ENCODE measurements at places on chromosomes 5 and 9.

DNA sequence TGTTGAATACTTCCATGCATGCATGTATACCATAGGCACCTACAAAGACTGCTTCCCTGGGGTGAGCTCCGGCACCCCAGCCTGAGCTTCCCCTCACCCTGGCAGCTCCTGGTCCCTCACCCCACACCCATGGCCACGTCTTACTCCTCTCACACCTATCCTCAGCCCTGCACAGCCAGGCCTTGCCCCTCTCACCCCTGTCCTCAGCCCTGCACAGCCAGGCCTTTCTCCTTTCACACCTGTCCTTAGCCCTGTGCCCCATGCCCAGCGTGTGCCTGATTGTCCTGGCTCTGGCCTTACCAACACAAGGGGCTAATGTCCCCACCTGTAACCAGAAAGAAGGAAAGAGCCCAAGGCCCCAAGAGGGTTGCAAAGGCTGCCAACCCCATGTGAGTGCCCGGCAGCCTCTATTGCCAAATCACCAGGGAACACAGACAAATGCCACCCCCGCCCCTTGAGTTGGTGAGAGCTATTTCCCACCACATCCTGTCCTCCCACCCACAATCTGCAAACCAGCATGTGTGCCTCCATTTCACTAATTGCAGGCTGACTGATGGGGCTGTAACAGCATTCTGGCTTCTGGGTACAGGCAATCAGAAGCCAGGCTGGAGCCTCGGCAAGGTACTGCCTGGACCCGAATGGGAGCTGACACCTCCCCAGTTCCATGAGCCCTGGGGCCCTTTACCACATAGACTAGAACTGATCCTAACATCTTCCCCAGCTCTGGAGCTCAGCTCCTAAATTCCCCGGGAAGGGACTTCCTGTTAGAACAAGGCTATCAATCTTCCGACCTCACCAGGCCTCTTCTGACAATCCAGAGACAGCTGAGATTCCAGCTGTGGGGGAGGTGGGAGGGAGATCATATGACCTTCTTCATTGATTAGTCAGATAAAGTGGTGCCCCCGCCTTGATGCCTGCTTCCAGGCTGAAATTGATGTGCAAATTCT, 78.2 kb downstream of the FAM114A2 start:
- no peaks in the 10 kb centered on the region for H3K36me3 ChIP-seq
- H3K4me3 ChIP-seq = no peak overlapping the region
- DNase-seq = no peak

DNA sequence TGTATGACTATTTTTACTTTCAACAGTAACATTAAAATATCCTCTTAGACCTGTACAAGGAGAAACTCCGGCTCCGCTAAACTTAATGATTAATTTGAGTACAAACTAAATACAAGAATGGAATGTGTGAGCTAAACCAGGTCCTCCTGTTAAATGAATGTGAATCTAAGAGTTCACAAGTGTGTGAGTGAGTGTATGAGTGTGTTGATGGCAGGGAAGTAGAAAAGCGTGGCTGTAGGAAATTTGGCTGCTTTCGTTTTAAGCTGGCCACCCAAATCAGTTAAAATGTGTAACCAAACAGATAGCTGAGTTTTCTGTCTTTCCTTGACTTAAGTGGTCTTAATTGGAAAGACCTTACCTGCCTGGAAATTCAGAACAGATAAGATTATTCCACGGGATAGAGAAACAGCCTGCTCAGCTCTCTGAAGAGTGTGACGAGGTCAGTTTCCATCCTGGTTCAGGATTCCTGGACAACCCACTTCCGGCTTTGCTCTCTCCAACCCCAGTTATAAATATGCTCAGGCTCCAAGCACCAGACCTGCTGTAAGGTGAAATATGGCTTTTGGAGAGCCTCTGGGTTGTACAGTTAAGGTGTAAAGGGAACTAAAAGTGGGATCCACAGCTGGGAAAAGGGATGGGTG, 908.6 kb upstream of the EDIL3 start:
- H3K36me3 ChIP-seq = no peaks in the 10 kb centered on the region
- H3K27ac ChIP-seq = no peak overlapping the region
- no peak overlapping the region for H3K4me3 ChIP-seq
- no peaks in the 10 kb centered on the region for H3K27me3 ChIP-seq

DNA sequence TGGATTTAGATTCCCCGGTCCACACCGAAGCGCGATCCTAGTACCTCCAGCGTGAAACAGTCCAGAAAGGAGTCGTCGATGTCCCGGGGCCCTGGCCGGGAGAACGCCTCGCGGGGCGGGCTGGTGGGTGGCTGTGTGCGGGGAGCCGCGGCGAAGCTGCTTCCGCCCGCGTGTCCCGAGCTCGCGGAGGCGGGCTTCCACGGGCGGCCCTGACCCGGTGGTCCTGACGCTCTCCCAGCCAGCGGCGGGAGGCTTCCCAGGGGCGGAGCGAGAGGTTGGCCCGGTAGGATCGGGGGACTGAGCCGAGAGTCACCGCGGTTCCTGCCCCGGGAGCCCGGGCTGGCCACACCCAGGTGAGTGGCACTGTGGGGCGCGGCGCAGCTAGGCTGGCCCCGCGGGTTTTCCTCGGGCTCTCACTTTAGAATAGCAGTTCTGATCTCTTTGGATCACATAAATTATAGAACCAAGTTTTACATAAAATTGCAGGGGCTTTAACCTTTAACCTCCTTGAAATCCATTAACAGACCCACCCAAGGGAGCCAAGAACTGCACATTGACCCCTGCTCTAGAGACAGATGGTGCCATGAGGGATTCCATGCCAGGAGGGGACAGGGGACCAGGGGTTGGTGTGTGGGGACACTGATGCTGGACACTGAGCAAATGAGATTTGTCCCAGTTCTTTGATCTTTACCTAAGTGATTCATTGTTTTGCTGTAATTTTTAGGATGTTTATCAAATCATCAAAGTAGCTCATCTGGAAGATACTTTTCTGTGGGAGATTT, 29.2 kb upstream of the IL31RA start:
- H3K36me3 ChIP-seq = no peaks in the 10 kb centered on the region
- H3K27ac ChIP-seq = no peak overlapping the region
- peaks cover 4% of the 10 kb centered on the region for H3K4me1 ChIP-seq
- no peak for DNase-seq
- peaks cover 17% of the 10 kb centered on the region for H3K27me3 ChIP-seq

DNA sequence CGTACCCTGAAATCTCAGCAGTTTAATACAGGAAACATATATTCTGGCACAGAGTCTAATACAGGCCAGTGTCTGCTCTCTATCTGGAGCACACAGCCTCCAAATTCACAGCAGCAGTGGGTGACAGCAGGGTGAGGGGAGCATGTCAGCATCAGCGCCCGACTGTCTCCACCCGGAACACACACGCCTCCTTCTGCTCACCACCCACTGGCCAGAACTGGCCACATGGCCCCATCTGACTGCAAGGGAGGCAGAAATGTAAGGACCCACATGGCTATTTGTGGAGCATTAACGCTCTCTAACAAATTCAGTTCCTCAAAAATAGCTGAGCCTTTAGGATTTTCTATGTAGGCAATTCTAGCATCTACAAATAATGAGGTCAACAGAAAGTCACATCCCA, 24.6 kb downstream of the UBE2QL1 start:
- H3K27me3 ChIP-seq = no peaks in the 10 kb centered on the region
- no peaks in the 10 kb centered on the region for H3K36me3 ChIP-seq
- no peak overlapping the region for H3K4me3 ChIP-seq
- H3K27ac ChIP-seq = no peak overlapping the region

- no peaks in the 10 kb centered on the region for H3K27me3 ChIP-seq
- no peaks in the 10 kb centered on the region for H3K36me3 ChIP-seq
- H3K27ac ChIP-seq = no peak overlapping the region
- H3K4me1 ChIP-seq = no peaks in the 10 kb centered on the region
- no peak overlapping the region for H3K4me3 ChIP-seq
Measured at GRCh38 chr9:95735701-95736100, 139.8 kb upstream of the ERCC6L2 start.

GRCh38 chr5:168552146-168552545, 23.0 kb downstream of the FBLL1 start:
- no peak overlapping the region for H3K4me3 ChIP-seq
- peaks cover 13% of the 10 kb centered on the region for H3K36me3 ChIP-seq
- no peak for DNase-seq
- H3K4me1 ChIP-seq = no peaks in the 10 kb centered on the region

Measured in effector memory CD4-positive, alpha-beta T cell (primary cell).